Stimulated activated CD4-positive, alpha-beta T cell treated with anti-CD3 and anti-CD28 coated beads, Interleukin-1b, Interleukin-23, amount 100 ng/mL, for 48 hours (primary cell): ENCODE measurements at places on chromosomes 2 and 18.

GRCh38 chr2:229152674-229153073 lies 118.4 kb downstream of the PID1 start:
- DNase-seq, result no peak

DNA sequence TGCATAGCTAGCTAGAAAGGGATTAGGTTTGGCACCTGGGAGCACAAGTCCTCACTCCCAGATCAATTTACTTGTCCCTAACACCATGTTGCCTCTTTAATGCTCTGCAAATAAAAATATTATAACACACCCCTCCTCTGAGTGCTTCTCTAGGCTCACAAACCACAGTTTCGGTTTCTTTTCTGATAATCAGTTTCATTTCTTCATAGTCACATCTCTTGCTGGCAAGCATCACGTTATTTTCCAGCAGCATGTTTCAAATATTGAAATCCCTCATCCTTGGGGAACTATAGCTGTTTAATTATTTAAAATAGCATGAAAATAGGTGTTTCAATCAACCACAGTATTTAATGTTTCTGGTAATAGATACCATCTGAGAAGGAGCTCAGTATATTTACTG lies 13.9 kb upstream of the SMCHD1 start:
- DNase-seq, result no peak

GRCh38 chr2:64644458-64645382 lies 9.0 kb downstream of the SERTAD2 start:
- peak; percentile 56 for DNase-seq

DNA sequence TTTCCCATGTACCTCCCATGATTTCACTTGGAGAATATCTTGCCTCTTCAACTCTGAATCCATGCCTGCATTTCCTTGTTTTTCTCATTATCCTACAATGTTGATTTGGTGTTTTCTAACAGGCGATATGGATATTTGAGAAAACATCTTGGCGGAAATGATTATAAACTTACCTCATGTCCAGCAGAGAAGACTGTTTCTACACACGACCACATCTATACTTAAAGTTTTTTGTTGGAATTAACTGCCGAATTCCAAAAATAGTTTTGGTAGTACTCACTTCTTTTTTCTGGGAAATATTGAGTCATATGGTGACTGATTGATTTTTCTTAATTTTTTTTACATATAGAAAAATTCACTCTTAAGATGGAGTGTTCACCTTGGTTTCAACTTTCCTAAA lies 41.4 kb upstream of the TMEFF2 start:
- DNase-seq, result no peak

DNA sequence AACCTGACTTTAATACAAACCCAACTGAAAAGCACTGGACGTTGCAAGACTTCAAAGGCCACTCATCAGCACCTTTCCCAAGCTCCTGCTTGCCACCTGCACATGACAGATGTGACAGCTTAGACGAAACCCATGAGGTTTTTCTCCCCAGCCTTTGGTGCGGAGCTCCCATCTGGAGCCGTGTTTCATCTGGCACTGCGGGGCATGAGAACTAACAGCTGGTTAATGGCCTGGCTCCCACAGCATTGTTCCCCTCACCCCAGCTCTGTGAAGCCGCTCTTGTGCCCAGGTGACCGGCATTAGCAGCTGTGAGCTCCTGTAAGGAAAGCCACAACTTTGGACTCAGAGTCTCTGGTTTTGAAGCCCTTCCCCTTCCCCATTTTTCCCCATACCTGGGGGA lies 50.9 kb downstream of the GALR1 start:
- no peak for DNase-seq

- DNase-seq, result no peak
Measured at GRCh38 chr2:16037808-16038457, 97.6 kb downstream of the MYCN start.

DNA sequence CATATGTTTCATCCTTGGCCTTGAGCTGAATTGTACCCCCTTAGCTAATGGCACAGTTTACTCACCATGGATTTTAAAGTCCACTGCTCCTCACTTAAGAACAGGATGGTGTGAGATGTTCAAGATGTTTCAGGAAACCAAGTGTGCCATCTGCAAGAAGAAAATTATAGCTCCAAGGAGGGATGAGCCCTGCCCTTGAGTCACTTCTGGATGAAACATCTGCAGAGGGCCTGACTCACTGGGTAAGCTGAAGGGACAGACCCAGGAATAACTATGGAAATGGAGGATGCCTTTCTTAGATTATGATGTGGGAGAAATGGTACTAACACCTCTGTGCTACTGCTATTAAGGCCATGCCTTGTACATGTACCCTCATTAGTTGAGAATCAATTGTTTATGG lies 6.4 kb downstream of the MARS2 start:
- no peak for DNase-seq

DNA sequence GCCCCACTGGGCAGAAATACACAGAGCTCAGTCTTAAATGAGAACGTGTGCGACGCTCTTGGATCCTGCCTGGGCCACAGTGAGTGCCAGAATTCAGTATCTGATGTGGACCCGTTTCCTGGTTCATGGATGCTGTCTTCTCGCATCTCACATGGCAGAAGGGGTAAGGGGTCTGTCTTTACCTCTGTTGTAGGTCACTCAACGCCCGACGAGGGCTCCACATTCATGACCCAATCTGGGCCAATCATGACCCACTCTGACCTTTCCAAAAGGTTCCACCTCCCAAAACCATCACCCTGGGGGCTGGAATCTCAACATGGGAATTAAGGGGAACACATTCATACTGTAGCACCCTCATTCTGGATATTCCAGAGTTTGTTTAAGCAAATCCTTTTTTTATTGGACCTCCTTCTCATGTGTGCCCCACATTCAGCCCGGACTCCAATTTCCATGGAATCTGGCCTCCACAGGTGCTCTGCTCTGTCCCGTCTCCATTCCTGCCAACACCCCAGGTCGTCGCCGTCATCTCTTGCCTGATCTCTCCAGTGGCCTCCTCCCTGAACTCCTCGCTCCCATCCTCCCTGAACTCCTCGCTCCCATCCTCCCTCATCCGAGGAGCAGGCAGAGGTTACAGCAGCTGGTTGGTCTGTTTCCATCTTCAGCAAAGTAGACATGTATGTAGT lies 78.9 kb upstream of the OTOS start:
- DNase-seq, result no peak

DNA sequence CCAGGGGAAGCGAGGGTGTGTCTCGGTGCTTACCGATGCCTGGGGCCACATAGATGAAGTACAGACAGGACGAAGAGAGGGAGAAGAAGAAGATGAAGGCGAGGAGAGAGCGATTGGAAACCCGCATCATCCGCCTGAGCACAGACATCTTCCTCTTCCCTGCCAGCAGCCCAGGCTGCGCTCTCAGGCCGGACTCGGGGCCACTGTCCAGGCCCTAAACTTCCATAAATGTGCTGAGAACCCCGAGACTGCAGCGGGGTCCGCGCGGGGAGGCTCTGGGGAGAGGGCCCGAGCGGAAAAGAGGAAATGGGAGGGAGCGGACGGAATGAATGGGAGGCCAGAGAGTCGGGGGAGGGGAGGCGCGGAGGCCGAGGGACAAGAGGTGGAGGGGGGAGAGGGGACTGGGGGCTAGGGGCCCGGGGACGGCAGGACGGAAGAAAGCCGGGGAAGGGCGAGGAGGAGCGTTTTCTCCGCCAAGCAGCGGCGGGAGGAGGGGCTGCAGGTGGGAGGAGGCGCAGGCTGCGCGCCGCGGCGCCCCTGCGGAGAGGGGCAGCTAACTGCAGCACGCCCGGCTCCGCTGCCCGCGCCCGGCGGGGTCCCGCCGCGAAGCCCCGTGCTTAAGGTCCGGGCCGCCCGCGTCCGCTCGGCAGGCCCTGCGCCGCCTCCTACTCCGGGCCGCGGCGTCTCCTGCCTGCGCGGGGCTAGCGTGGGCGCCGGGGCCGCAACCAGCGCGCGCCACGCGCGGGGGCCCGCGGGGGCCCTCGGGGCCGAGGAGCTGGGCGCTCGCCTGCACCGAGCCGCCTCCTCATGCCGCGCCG lies at the start of gene B4GALT6:
B4GALT6 (minus strand) TSS at position 303 of the 818 bp plus-strand sequence; CDS start at position 148, 155 bp downstream.
- DNase-seq, result peak; percentile 9

DNA sequence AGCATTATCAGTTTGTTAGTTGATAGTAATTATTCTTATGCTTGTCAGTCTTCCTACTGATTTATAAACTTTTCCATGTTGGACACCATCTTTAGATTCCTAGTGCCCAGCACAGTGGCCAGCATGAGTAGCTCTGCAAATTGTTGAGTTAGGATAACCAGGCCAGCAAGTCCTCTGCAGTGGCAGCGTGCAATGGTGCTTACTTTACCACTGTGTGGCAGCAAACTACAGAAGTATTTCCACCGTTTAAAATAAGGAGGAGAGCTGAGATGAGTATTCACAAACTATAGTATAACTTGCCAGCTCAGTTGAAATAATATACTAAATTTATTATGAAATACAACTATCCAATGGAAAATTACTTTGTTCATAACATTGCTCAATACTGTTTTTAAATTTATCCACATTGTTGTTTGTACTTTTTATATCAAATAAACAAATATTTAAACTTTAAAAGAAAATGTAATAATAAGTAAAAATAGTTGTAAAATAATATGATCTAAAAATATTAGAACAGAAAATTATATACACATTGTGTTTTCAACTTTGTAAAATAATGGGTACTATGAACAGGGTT lies 9.3 kb upstream of the THADA start:
- DNase-seq, result peak; percentile 18

DNA sequence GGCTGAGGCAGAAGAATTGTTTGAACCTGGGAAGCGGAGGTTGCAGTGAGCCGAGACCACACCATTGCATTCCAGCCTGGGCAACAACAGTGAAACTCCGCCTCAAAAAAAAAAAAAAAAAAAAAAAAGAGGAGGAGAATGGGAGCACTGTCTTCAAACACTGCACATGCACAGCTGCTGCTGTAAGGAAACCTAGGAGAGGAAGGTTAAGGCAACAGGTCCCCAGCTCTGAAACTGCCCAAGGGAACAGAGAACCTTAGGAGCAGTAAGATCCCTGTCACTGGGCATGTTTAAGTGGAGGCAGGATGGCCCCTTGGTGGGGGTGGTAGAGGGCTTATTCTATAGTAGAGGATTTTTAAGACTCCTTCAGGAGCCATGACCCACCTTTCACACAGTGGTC lies 111.2 kb downstream of the CLIP4 start:
- no peak for DNase-seq

GRCh38 chr2:46394649-46395510 lies 84.5 kb upstream of the TMEM247 start:
- peak; percentile 22 for DNase-seq

GRCh38 chr2:20992201-20992711 lies 51.6 kb downstream of the APOB start:
- no peak for DNase-seq

- DNase-seq, result no peak
Measured at GRCh38 chr18:5150894-5151293, 46.2 kb downstream of the AKAIN1 start.

GRCh38 chr2:16188261-16188890 lies 248.0 kb downstream of the MYCN start:
- DNase-seq, result no peak

GRCh38 chr2:193793914-193794313 lies 1599.2 kb upstream of the TMEFF2 start:
- DNase-seq, result no peak

DNA sequence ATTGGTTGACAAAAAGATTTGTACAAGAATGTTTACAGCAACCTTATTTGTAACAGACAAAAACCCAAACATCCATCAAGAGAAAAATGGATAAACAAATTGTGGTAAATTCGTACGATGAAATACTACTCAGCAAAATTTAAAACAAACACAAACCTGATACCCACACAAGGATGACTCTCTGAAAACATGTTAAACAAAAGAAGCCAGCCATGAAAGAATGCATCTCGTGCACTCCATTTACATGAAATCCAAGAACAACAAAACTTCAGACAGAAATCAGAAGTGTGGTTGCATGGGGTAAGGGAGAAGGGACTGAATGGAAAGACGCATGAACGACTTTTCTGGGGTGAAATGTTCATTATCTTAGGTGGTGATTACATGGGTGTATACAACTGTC lies 93.4 kb downstream of the SLC25A12 start:
- no peak for DNase-seq

DNA sequence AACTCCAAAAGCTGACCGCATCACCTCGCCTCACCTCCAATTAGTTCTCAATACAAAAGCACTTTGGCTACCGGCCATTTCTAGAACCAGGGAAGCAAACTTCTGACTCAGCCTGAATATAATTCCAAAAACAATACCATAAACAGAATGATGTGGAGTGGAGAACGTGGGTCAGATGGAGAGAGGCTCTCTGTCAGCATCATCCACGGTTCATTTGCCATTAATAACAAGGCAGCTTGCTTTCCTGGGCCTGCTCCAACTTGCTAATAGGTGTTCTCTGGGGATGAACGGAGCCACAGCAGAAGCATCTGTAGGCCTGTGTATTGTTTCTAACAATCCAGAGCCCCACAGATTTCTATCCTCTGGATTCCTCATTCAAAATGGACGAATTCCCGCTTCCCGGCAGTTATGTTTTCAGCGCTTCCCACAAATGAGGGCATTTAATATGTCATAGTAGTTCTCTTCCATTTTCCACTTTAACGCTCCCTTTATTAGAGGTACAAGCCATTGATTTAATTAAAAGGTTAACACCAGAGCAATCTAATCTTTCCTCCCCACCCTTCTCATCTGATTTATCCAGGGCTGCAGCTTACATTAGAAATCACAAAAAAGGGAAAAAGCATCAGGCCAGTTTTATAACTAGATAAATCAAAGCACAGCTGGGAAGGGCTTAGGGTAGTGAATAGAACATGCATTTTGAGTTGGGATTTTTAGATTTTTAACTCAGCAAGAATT lies 23.2 kb upstream of the CNTNAP5 start:
- DNase-seq, result no peak

- no peak for DNase-seq
Measured at GRCh38 chr2:232242316-232242715, 136.2 kb upstream of the ALPP start.

DNA sequence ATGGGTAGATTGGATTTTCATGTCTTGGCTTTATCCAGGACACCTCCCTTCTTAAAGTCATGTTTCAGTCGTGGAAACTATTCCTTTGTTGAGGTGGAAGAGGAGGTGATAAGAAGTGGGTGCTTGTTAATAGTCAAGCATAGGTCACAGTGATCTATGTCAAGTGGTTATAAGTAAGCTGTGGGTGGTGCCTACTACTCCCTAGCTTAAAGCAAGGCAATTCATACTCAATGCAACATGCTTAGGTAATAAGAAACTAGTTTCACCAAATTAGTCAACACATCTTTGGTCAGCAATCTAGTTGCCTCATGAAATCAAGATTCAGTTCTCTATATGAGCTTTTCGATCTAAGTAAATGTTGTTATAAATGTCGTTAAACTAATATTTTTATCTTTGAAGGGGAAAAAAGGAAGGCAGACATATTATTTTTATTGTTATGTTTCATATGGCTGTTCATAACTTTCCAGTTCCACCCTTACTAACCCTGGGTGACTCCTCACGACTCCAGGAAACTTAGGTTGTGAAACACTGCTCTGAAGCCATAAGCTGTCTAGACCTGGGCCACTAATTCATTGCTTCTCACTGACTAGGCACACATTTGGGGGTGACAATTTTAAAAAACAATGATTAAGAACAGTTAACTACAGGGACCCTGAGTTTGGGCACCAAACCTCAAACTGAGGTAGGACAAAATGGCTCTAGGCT lies 5.8 kb upstream of the ABCB11 start:
- no peak for DNase-seq
